Bronchial epithelial cell (primary cell): ENCODE measurements at places on chromosomes 6 and 20.

GRCh38 chr20:24117383-24117782, 128.8 kb upstream of the GGTLC1 start:
- no peak for DNase-seq

DNA sequence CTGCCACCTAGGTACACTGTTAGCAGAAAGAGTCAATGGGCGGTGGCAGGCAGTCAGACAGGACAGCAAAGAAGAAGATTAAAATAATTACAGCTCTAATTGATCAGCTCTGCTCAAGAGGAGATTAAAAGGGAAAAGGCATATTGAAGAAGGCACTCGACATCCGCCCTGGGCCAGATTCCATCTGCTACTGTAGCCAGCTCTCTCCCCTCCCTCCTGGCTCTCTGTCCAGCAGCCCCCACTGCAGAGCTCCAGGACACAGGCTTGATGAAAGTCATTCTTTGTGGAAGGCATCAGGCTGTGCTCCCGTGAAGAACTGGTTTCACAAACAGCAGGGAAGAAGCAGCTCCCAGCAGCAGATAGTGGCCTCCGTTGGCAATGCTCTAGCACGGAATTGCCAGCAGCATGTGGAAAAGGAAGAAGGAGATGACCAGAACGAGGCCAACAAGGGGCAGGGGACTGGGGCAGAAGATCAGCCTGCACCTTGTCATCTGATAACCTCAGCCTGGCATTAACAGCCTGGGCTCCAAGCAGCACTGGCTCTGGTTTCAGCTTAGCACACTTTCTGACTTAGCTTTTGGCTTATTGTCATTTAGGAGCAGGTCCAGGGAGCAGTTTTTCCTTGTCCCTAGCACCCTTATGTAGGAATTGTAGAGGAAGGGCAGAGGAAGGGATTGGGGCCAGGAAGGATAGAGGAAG, 465.9 kb downstream of the KIF16B start:
- DNase-seq, result no peak

GRCh38 chr6:169935348-169935718, 183.9 kb downstream of the ERMARD start:
- DNase-seq, result no peak

DNA sequence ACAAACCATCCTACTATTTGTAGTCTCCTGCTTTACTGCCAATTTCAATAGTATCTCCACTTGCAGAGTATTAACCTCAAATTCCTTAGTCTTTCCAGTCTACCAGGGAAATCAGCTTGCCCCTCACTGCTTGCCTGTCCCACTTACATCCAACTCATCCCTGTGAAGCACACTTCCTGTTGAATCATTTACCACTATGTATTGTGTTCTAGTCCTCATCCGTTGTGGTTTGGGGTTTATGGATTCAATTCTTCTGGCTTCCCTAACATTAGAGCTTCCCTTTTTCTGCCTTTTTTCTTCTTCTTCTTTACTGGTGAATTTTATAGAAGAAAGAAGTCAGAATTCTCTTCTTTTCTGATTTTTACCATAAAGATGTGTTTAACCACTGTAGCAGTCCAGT, 5.1 kb upstream of the TXLNB start:
- DNase-seq, result peak; percentile 66

- no peak for DNase-seq
These were observed 88.6 kb upstream of the TMEM181 start for GRCh38 chr6:158471339-158471738.

- no peak for DNase-seq
These were observed 66.7 kb upstream of the BMP2 start for GRCh38 chr20:6700563-6701329.

DNA sequence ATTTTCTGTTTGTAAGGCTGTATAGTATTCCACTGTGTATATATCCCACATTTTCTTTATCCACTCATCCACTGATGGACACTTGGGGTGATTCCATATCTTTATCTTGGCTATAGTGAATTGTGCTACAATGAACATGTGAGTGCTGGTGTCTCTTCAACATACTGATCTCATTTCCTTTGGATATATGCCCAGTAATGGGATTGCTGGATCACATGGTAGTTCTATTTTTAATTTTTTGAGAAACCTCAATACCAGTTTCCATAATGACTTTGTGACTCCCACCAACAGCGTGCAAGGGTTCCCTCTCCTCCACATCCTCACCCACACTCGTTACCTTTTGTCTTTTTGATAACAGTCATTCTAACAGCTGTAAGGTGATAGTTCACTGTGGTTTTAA, 166.0 kb downstream of the ARHGAP18 start:
- DNase-seq, result peak; percentile 21

DNA sequence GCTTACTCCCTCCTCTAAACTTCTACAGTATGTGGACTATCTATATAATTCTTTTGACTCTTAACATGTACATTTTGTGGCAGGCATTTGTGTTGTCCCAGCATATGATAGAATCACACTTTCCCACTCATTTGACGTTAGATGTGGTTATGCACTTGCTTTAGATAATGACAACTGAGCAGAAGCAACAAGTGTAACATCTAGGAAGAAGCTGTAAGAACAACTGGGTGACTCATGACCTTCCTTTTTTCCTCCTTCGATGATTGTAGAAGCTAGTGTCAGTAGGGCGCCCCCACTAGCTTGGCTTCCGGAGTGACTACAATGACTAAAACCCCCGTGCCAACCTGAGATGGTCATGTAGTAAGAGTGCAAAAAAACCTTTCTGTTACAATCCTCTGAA, 74.6 kb upstream of the CEP85L start:
- peak; percentile 11 for DNase-seq

- no peak for DNase-seq
These were observed 217.3 kb upstream of the SULF2 start for GRCh38 chr20:48002517-48002970.

- DNase-seq, result no peak
These were observed 15.4 kb upstream of the FBXO30 start for GRCh38 chr6:145829950-145830349.

DNA sequence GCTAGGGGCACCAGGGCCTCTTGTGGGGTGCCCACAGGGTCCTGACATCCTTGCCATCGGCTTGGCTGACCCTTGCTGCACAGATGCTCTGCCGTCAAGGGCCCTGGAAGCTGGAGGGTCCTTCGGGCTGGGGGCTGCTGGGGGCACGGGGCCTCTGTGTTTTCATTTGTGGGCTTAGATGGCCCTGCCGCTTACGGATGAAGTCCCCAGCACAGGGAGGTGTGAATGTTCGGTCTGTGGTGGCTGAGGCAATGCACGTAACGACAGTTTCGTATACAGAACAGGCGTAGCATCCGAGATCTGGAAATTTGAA, 14.5 kb downstream of the SS18L1 start:
- no peak for DNase-seq

GRCh38 chr20:45432294-45432693, 16.4 kb downstream of the PIGT start:
- no peak for DNase-seq

- DNase-seq, result no peak
These were observed 89.9 kb downstream of the PDE7B start for GRCh38 chr6:135941275-135942025.

DNA sequence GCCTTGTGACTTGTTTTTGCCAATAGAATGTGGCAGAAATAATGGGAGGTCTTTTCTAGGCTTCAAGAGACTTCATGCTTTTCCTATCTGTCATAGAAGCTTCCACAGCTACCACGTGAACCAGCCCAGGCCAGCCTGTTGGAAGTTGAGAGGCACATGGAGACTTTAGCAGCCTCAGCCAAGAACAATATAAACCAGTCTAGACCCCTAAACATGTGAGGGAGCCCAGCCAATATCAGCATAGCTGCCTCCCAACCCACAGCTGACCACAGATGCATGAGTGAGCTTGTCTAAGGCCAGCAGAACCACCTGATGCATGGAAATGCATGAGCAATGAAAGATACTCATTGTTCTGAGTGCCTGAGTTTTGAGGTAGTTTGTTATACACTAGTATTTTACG, 540.7 kb upstream of the BTBD3 start:
- DNase-seq, result peak; percentile 87

DNA sequence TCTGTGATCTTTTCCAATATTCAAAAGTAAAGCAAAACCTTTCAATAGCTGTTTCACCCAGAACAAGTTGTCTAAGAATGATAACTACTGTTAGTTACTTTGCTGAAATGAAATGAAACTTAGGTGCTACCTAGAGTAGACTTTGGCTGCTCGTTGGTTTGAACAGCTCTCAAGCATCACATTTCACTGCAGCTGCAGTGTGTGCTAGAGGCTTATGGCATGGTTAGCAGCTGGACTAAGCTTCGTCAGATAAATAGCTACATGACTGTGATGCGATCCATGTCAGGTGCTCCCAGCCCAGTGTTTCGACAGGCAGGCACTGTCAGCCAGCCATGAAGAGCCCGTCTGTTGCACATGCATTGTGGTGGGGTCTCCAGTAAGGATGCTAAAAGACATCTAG, 201.1 kb downstream of the TFAP2B start:
- no peak for DNase-seq

DNA sequence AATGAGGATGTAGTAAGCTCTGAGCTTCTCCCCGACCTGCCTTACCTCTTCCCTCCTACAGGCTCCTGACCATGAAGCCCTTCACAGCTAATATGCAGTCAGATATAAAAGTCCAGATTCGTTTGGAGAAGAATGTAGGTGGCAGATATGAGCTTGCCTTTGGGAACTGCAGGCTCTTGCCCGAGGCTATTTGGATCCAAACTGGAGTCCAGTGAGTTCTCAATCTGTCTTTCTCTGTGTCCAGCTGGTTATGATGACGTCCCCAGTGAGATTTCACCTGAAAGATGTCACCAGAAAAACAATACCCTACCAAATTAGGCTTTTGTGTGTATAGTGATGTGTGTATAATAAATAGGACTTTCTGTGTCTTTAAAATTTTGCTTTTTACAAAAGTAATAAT, 14.7 kb upstream of the BPIFA3 start:
- DNase-seq, result no peak

- DNase-seq, result peak; percentile 57
These were observed 17.9 kb upstream of the PRDM13 start for GRCh38 chr6:99588618-99589289.

DNA sequence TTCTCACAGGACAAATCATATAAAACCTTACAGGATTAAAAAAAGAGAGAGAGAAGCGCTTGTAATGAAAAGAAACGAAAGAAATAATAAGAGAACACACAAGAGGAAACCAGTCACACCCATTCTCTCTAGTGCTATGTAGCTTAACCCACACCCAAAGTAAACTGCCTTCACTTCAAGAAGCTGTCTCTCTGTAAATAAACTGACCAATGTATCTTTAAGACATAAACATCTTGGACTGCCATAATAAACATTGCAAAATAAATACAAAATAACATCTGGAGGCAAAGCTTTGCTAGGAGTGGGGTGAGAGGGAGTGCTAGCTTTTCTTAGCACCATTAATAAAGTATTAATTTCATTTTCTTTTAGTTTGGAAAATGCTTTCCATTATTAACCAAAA, 61.6 kb upstream of the RNF146 start:
- DNase-seq, result no peak

DNA sequence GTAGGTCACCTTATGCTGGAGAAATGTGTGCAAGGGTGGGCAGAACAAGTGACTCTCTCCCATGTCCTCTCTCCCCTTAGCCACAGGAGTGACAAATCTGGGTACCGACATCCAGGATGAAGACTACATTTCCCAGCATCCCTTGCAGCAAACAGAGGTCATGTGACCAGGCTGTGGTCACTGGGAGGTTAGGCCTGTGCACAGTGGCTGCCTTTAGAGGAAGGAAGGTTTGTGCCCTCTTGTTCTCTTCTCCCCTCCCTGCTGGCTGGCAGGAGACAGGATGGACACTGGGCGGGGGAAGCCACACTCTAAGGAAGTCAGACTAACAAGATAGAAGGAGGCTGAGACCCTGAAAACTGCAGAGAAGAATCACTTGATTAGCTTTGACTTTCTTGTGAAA, 360.2 kb downstream of the PREX1 start:
- no peak for DNase-seq

GRCh38 chr6:125866433-125866832, 75.7 kb downstream of the NCOA7 start:
- no peak for DNase-seq

DNA sequence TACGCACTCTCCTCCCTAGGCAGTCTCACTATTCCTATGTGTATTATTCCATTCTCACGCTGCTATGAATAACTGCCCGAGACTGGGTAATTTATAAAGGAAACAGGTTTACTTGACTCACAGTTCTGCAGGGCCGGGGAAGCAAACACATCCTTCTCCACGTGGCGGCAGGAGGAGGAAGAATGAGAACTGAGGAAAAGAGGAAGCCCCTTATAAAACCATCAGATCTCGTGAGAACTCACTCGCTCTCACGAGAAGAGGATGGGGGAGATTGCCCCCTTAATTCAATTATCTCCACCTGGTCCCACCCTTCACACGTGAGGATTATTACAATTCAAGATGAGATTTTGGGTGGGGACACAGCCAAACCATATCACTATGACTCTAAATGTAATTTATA, 61.9 kb downstream of the ECT2L start:
- no peak for DNase-seq
